A673 (cell line): ENCODE measurements at places on chromosomes 7 and 10. TPM values are rescaled to one million over a fixed set of nuclear protein-coding genes. Genes with fewer than 3 reads are reported as not detected.

Gene EBF3
- total RNA-seq, result 52.2 and 56.2 TPM in 2 replicates

DNA sequence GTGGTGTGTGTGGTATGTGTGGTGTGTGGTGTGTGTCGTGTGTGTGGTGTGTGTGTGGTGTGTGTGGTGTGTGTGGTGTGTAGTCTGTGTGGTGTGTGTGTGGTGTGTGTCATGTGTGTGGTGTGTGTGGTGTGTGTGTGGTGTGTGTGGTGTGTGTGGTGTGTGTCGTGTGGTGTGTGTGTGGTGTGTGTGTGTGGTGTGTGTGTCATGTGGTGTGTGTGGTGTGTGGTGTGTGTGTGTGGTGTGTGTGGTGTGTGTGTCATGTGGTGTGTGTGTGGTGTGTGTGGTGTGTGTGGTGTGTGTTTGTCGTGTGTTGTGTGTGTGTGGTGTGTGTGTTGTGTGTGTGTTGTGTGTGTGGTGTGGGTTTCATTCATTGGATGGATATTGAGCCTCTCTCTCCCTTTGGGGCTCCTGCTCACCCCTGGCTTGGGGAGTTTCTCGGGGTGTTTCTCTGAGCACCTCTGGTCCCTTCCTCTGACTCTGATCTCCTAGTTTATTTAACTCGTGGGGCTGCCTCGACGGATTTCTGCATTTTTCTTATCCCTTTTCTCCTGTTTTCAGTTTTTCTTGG is 145.8 kb downstream of the DNAJB6 start:
- H3K27ac ChIP-seq, result no peak overlapping the region
- DNase-seq, result no peak
- no peaks in the 10 kb centered on the region for H3K4me1 ChIP-seq
- H3K36me3 ChIP-seq, result no peaks in the 10 kb centered on the region

DNA sequence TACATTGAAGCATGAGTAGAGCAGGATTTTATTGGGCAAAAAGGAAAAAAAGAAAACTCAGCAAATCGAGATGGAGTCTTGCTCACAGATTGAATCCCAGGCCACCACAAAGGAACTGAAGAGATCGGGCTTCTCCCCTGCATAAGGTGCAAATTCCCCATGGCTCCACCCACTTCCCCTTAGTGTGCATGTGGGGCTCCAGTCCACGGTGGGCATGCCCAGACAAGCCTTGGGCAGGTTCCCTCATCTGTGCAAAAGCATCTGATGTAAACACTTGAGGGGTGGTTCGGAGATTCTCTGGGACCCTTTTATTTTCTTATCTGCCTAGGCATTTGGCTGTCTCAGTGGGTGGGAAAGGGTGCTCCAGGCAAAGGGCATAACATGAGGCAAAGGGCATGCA is 150.7 kb downstream of the CFTR start:
- no peak overlapping the region for H3K27ac ChIP-seq
- H3K4me3 ChIP-seq, result no peak overlapping the region
- H3K27me3 ChIP-seq, result peaks cover 3% of the 10 kb centered on the region
- no peaks in the 10 kb centered on the region for H3K36me3 ChIP-seq
- no peaks in the 10 kb centered on the region for H3K4me1 ChIP-seq

- no peaks in the 10 kb centered on the region for H3K4me1 ChIP-seq
- no peak overlapping the region for H3K4me3 ChIP-seq
- no peaks in the 10 kb centered on the region for H3K36me3 ChIP-seq
- DNase-seq, result no peak
These were observed 604.8 kb upstream of the PFKP start for GRCh38 chr10:2462581-2462980.
